HCT116 (cell line): ENCODE measurements at places on chromosomes 2 and 18. TPM values are rescaled to one million over a fixed set of nuclear protein-coding genes. Genes with fewer than 3 reads are reported as not detected.

Gene SERPINB12
- total RNA-seq: not detected

Gene SKOR2
- not detected for total RNA-seq

Gene DYNAP
- total RNA-seq: not detected

Gene CD8B2
- not detected for total RNA-seq

Gene REG1B
- 4.2 TPM for total RNA-seq

Gene LRRTM4
- 0.25 TPM for total RNA-seq

Gene ADAM23
- 0.10 TPM for total RNA-seq

Gene MYO7B
- 0.07 TPM for total RNA-seq

Gene RAB12
- 32.7 TPM for total RNA-seq

Gene UGT1A4
- 0.12 TPM for total RNA-seq

DNA sequence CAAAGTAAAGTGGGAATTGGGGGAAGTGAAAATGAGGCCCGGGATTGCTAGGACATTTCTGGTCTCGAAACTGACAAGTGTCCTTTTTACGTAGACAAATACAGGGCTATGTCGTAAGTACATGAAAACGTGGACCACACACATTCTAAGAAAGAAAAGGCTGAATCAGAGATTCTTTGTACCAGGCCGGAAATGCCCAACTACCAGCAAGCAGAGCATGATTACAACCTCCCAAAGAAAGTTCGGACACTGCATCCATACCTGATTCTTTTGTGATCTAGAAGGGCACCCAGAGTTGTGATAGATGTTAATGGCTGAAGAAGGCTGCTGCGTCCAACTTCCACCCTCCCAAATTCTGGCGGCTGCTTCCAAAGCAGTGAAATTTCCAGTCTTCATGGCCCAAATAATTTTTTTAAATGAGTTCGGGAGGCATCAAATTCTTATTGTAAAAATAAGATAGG is 1.7 kb downstream of the RBMS1 start:
- no peaks in the 10 kb centered on the region for H3K36me3 ChIP-seq
- peak overlapping the region; percentile 67 for H3K4me3 ChIP-seq
- no peak overlapping the region for H3K27ac ChIP-seq
- H3K27me3 ChIP-seq: no peaks in the 10 kb centered on the region

GRCh38 chr18:64379662-64380061 is 230.8 kb upstream of the LINC00305 start:
- no peaks in the 10 kb centered on the region for H3K36me3 ChIP-seq
- no peak overlapping the region for H3K27ac ChIP-seq
- no peaks in the 10 kb centered on the region for H3K4me1 ChIP-seq
- DNase-seq: no peak

GRCh38 chr2:237886685-237887481 is 27.5 kb downstream of the RAMP1 start:
- DNase-seq: no peak
- H3K4me1 ChIP-seq: 0 out of 2 replicates have a peak, but pooled peaks cover 5% of the 10 kb centered on the region
- H3K27ac ChIP-seq: no peak overlapping the region
- H3K27me3 ChIP-seq: no peaks in the 10 kb centered on the region
- H3K36me3 ChIP-seq: no peaks in the 10 kb centered on the region

DNA sequence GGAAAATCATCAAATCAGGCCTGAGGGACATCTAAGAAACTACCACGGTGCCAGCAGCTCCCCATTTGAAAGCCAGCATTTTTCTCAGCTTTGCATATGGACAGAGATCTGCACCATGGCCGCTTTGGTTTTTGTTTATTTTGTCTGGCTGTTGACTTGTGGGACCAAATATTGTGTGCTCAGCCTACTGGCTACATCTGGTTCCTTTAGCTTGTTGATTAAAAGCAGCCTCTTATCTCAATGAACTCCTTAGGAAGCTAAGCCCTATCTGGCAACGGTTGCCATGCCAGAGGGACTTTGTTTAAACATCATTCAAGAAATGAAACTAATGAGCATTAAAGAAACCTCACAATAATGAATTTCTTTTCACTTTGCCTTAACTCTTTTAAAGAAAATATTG is 32.4 kb upstream of the CCDC150 start:
- no peak overlapping the region for H3K4me3 ChIP-seq
- no peak for DNase-seq
- H3K27me3 ChIP-seq: no peaks in the 10 kb centered on the region
- no peaks in the 10 kb centered on the region for H3K36me3 ChIP-seq

- H3K4me1 ChIP-seq: peaks cover 36% of the 10 kb centered on the region
- no peaks in the 10 kb centered on the region for H3K27me3 ChIP-seq
- DNase-seq: no peak
These were observed 112.1 kb upstream of the MGAT5 start for GRCh38 chr2:134141598-134142340.

DNA sequence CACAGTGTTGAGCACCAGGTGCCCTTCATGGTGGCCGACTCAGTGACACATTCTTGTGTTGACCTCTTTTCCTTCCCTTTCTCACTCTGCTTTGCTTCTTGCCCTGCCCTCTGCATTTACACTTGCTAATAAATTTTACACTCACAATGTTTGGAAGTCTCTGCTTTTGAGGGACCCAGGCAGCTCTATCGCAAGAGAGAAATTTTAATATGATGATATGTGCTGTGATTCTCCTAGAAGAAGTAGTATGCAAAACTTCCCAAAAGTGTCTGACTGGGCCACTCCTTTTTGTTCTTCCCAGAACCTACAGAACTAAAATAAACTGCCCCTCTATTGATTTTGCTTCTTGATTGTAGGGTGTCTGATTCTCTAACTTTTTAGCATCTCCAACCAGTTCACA is 135.0 kb downstream of the IRS1 start:
- peaks cover 88% of the 10 kb centered on the region for H3K4me1 ChIP-seq
- H3K27me3 ChIP-seq: no peaks in the 10 kb centered on the region
- no peaks in the 10 kb centered on the region for H3K36me3 ChIP-seq
- DNase-seq: no peak
- peak overlapping the region; percentile 98 for H3K27ac ChIP-seq

GRCh38 chr2:31333046-31333445 is 81.5 kb downstream of the XDH start:
- no peak overlapping the region for H3K4me3 ChIP-seq
- no peak for DNase-seq
- no peaks in the 10 kb centered on the region for H3K4me1 ChIP-seq
- H3K27me3 ChIP-seq: peaks cover 17% of the 10 kb centered on the region
- H3K36me3 ChIP-seq: no peaks in the 10 kb centered on the region

GRCh38 chr2:18987592-18988073 is 370.8 kb downstream of the OSR1 start:
- no peaks in the 10 kb centered on the region for H3K27me3 ChIP-seq
- no peak overlapping the region for H3K4me3 ChIP-seq

DNA sequence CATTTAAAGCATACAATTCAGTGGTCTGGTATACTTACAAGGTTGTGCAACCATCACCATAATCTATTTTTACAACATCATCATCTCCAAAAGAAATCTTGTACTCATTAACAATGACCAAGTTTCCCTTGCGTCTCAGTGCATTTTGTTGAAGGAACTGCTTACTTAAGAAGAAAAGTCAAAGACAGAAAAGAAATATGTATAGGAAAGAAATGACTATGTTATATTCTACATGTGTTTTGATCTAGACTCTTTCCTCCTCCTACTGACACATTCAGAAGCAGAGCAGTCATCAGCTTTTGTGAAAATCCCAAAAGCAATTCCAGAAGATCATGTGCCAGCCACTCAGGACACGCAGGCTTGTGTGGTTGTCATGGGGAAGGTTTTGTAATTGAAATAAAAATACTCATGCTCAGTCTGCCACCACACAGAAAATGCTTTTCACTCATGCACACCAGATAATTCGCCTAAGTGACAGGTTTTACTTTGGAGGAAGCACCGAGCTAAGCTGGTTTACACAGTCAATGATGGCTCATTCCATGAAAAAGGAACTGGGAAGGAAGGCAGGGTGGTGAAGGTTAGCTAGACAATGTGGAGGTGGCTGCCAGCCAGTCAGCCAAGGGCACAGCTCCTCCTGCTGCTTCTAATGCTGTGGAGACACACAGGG is 158.5 kb upstream of the REV1 start:
- DNase-seq: no peak
- H3K4me3 ChIP-seq: no peak overlapping the region
- H3K27ac ChIP-seq: no peak overlapping the region
- H3K4me1 ChIP-seq: no peaks in the 10 kb centered on the region
- peaks cover 22% of the 10 kb centered on the region for H3K27me3 ChIP-seq
- no peaks in the 10 kb centered on the region for H3K36me3 ChIP-seq

GRCh38 chr2:12300019-12300602 is 416.6 kb upstream of the TRIB2 start:
- no peak for DNase-seq
- no peaks in the 10 kb centered on the region for H3K36me3 ChIP-seq

GRCh38 chr2:36965751-36966369 is 476 bp downstream of the STRN start:
- no peaks in the 10 kb centered on the region for H3K36me3 ChIP-seq
- peaks cover 32% of the 10 kb centered on the region for H3K4me1 ChIP-seq
- no peak for DNase-seq
- peak overlapping the region; percentile 87 for H3K27ac ChIP-seq

DNA sequence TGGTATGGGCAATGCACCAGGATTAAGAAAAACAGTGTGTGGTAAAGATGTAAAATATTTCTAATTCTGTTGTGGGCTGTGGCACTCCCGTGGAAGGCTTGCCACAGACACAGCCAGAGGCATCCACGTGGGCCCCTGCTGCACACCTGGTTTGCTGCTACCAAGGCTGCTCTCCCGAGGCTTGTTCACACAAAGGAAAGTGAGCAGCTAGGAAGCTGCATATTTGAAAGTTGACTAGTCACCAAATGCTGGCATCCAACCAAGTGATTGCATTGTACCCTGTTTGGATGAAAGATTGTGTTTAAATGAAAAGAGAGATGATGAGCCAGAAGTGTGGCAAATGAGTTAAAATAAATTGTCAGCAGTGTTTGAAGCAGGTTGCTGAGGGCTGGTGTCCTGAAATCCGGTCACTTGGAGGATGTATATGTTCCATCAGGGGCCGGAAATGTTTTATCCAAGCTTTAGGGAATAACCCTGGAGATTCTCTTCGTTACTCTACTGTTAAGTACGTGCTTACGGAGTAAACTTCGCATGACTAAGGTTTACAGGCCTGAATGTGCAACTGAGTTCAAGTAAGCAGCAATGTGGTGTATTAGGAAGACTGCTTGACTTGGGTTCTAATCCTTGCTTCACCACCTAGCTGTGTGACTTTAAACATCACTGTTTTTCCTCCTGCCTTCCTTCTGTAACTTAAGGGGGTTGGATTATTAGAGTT is 86.1 kb downstream of the MSH2 start:
- peaks cover 35% of the 10 kb centered on the region for H3K4me1 ChIP-seq
- H3K27ac ChIP-seq: peak overlapping the region; percentile 38; the same call in 1 of the 2 replicates
- no peak overlapping the region for H3K4me3 ChIP-seq
- H3K36me3 ChIP-seq: no peaks in the 10 kb centered on the region
- DNase-seq: peak; percentile 32
- no peaks in the 10 kb centered on the region for H3K27me3 ChIP-seq

DNA sequence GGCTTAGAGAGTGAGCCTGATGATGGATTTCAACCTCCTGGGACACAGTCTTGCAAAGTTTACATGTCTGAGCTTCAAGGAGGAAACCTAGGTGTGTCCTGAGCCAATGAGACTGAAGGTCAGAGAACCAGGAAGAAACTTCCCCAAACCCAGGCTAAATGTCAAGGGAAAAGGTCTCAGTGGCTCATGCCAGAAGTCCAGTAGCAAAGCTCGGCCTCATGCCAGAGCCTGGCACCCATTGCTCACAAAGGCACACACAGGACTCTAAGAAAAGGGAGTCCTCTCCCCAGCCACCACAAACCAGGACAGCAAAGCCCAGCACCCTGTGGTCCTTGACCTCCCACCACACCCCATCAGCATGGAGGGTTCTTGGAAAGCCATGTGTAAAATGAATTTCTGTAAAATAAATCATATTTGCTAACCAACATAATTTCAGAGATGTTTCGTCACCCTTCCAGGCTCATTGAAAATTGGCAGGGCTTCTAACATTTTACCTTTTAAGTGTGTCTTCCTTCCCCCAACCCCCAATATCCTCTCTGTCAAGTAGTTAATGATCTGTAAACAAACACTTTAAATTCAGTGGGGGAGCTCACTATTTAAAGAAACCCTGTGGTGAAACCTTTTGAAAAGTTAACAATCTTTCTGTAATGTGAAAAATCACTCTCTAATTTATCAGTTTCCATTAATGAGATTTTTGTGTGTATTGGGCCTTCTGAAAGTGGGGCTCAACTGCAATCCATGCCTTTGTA is 77.1 kb downstream of the BCL11A start:
- no peaks in the 10 kb centered on the region for H3K36me3 ChIP-seq
- H3K27me3 ChIP-seq: 0 out of 2 replicates have a peak, but pooled peaks cover 10% of the 10 kb centered on the region
- H3K4me3 ChIP-seq: no peak overlapping the region
- no peaks in the 10 kb centered on the region for H3K4me1 ChIP-seq

DNA sequence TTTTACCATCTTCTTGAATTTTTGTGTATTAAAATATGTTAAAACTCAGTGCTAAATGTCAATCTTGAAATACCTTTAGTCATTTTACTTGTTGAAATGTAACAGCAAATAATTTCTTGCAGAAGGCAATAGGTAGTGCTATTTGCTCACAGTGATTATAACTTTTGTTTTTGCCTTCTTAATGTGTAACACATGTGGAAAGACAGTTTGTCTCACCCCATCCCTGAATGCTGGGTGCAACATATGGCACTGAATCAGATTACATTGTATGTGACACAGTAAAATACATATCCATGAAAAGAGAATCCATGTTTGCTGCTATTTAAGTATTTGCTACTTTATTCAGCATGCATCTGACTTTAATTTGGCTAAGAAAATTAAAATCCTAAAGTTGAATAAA is 35.3 kb downstream of the FRZB start:
- H3K4me1 ChIP-seq: no peaks in the 10 kb centered on the region
- no peak for DNase-seq
- no peaks in the 10 kb centered on the region for H3K27me3 ChIP-seq
- no peak overlapping the region for H3K27ac ChIP-seq
- H3K4me3 ChIP-seq: no peak overlapping the region
- H3K36me3 ChIP-seq: no peaks in the 10 kb centered on the region
